Inflammatory macrophage treated with lipopolysaccharide for 1 hour (primary cell): ENCODE measurements at places on chromosomes 11 and 22.

DNA sequence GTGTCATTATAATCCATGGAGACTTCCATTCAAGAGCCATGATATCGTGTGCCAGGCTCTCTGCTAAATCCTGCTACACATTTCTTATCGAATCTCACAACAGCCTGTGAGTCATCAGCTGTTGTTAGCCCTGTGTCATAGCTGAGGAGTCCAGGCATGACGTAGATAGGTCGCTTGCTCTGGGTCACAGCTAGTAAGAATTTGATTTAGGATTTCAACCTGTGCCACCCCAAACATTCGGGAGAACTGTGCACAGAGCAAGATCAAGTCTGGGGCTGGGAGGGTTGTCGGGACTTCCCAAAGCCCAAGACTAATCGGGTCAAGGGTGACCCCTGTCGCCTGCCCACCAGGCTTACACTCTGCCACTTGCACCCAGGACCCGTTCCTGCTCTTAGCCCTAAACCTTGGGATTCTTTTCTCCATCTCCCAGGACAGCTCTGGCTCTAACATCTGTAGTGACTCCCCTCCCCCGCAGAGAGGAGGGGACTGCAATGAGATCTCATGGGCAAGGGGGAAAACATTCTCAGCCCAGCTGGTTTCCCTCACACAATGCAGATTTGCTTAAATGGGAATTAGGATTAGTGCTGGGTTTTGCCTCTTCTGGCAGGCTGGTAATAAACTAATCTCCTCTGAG is 34.3 kb downstream of the TSPAN18 start:
- no peak for DNase-seq

- DNase-seq: no peak
These were observed 64.1 kb downstream of the CLPB start for GRCh38 chr11:72370201-72370600.

- DNase-seq: peak; percentile 87
These were observed 28.9 kb downstream of the RAB39A start for GRCh38 chr11:107957109-107957588.

- DNase-seq: peak; percentile 5
These were observed 4.9 kb upstream of the RAB38 start for GRCh38 chr11:88179971-88180629.

GRCh38 chr11:130180491-130180890 is 20.9 kb downstream of the ST14 start:
- DNase-seq: peak; percentile 69

DNA sequence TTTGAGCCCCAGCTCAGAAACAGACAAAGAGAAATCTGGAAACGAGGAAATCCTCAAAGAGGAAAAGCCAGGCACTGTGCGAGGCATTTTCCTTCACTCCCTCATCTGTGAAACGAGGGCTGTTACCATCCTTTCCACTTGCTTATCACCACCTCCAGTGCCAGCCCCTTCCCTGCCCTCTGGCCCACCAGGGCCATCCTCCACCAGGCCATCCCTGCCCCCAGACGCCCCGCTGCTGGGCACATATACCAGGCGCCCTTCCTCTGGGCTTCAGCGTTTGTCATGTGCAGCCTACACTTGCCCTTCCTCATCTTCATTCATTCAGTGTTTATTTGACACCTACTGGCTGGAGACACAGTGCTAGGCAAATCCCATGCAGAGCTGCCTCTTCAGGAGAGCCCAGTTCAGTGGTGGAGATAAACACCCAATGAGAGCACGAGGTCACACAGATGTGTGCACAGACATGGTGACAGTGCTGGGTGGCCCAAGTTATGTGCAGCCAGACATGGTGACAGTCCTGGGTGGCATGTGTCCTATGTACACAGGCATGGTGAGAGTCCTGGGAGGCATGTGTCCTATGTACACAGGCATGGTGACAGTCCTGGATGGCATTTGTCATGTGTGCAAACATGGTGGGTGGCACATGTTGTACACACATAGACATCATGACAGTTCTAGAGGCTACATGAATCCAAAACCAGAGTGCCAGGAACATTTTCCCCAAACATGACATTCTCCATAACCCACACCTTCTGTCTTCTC is 9.7 kb downstream of the SPTBN2 start:
- DNase-seq: no peak

DNA sequence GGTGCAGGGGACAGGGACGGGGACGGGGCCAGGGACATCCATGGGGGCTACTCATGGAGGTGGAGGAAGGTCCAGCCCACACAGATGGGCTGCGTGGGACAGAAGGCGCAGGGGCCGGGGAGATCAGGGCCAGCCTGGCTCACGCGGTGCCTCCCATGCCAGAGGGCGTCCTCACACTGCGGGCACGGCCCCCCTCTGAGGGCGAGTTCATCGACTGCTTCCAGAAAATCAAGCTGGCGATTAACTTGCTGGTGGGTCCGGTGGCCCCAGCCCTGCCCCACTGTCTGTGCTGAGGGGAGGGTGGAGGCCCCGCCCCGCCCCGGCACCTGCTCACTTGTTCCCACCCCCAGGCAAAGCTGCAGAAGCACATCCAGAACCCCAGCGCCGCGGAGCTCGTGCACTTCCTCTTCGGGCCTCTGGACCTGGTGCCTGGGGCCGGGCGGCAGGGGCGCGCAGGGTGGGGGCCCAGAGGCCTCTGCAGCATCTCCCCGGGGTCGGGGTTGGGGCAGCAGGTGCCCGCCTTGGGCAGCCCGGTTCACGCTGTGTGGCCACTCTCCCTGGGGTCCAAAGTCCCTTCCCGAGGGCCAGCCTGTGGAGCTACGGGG is 15.8 kb downstream of the EPS8L2 start:
- no peak for DNase-seq

- peak; percentile 91 for DNase-seq
These were observed at the start of gene RRP7A for GRCh38 chr22:42519525-42520401. Gene RRP7A (minus strand): TSS chr22:42519796. CDS start chr22:42519786, 10 bp downstream.

DNA sequence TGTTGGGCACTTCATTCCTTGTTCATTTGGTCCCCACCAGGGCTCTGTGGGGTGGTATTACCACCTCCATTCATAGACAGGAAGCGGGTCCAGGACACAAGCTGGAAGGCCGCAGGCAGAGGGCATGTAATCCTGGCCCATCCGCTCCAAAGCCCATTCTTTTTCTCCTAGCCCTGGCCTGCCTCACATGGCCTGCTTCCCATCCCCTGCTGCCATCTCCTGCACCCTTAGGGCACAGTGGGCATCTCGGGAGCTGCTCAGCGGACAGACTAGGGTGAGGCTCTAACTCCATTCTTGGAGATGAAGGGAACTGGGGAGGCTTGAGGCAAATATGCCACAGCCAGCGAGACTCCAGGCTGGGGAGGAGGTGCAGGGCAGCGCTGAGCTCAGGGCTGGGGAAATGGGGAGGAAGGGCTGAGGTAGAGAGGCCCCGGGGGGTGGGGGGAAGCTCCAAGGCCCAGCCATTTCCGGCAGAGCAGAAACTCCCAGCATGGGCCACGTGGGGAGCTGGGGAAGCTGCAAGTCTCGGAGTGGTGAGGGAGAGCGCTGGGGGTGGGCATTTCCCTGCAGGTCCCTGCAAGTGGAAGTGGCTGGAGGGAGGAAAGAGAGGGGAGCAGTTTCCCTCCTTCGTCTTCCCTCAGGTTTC is 14.3 kb upstream of the BCL9L start:
- peak; percentile 45 for DNase-seq

DNA sequence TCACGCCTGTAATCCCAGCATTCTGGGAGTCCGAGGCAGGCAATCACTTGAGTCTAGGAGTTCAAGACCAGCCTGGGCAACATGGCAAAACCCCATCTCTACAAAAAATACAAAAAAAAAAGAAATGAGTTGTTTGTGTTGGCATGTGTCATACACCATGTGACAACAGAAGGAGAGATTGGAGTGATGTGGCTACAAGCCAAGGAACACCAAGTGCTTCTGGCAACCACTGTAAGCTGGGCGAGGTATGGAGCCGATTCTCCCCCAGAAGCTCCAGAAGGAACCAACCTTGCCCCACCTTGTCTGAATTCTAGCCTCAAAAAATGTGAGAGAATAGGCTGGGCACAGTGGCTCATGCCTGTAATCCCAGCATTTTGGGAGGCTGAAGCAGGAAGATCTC is 39.1 kb upstream of the SLC35C1 start:
- no peak for DNase-seq

- DNase-seq: no peak
These were observed 171.1 kb downstream of the CEP164 start for GRCh38 chr11:117498791-117499190.

- DNase-seq: no peak
These were observed 57.8 kb downstream of the NXPE1 start for GRCh38 chr11:114501901-114502300.

DNA sequence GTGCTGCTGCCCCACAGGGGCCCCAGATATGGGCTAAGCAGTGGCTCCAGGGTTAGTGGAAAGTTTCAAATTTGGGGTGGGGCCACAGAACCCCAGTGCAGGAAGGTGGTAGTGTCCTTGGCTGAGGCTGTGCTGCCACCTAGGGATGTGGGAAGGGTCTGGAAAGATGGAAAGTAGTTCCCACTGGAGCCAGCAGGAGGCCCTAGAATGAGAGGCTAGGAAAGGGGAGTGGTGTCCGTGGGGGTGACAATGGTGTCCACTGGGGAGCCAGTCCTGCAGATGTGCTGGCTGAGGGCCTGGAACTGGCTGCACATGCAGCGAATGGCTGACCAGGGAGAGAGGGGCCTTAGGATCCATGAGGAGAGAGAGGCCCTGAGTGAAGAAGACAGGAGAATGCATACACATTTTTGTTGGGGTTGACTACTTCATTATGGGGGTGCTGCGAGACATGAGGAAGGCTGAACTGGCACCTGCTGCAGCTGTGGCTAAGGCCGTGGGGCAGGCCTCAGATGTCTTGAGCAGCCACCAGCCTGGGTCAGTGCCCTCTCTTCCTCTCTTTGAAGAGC is 21.1 kb downstream of the RFPL3 start:
- peak; percentile 53 for DNase-seq

DNA sequence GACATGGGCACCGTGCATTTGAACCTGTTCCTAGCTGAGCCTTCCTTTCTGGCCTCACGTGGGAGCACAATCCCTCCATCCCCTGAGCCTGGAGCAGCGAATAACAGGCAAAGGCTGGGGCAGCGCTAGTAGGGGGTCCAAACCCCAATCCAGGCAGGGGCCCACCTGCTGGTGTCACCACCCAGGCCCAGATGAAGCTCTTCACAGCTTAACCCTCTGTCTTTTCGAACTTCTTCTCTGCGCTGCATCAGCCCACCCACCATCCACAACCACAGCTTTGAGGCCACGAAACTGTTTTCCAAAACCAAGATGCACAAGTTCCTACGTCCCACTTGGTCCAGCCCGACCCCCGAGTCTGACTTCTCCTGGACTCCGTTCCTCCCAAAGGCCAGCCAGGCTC is 11.5 kb downstream of the KCNC1 start:
- no peak for DNase-seq

- no peak for DNase-seq
These were observed 192.8 kb downstream of the ETS1 start for GRCh38 chr11:128394431-128395089.

GRCh38 chr11:15208378-15209222 is 93.9 kb downstream of the INSC start:
- DNase-seq: peak; percentile 74

DNA sequence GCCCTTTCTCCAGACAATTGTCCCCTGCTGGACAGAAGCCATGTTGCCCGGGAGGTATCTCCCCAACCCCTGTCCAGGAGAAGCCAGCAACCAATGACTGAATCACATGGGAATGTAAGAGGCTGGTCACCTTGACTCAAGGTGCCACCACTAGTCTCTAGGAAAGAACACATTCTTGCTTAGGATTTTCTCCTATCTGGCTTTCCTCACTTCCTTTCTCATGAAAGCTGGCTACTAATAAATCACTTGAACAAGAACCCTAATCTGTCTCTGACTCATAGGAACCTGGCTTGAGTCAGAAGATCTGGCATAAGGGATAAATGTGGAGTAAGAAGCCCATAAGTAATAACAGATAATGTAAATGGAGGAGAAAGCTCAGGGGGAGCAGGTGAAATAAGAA is 101.4 kb upstream of the C11orf87 start:
- DNase-seq: no peak

- DNase-seq: no peak
These were observed 218.7 kb upstream of the BLID start for GRCh38 chr11:122334546-122335339.

DNA sequence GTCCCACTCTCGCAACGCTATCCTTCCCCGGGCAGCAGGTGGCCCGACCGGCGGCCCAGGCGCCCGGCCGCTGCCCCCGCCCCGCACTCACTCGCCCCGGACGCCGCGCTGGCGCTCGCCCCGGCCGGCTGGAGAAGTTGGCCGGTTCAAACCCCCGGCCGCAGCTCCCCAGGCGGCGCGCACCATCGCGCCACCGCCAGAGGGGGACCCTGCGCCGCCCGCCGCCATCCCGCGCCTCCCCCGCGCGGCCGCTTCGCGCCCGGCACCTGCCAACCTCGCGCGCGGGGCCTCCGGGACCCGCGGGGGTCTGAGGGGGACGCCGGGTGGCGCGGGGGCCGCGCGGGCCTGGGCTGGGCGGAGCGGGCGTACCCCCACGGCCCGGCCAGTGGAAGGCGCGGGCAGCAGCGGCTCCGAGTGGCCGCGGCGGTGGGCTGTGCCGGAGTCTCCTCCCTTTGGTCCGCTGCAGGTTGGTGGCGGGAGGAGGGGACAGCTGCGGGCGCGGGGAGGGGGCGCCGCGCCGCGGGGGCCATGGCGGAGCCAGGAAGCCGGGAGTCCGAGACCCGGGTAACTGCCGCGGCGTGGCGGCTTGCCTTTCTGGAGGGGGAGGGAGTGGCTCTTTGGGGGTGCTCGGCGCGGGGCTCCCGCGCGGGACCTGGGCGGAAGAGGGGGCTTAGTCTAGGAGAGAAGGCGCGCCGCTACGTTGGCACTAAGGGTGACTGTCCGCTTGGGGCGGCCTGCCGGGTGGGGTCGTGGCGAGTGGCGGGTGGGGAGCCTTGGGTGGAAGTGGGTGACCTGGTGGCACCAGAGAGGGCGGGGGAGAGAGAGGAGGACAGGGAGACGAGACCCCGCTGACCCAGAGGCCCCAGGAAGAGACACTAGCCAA is at the start of the genes MPST and TST:
Gene MPST (plus strand): TSS at position 434 of the 883 bp plus-strand sequence. CDS start 95 bp downstream, at position 529.
Gene TST (minus strand): TSS at position 139 of the 883 bp plus-strand sequence. CDS start 715 bp downstream, outside the sequence.
- DNase-seq: peak; percentile 59

DNA sequence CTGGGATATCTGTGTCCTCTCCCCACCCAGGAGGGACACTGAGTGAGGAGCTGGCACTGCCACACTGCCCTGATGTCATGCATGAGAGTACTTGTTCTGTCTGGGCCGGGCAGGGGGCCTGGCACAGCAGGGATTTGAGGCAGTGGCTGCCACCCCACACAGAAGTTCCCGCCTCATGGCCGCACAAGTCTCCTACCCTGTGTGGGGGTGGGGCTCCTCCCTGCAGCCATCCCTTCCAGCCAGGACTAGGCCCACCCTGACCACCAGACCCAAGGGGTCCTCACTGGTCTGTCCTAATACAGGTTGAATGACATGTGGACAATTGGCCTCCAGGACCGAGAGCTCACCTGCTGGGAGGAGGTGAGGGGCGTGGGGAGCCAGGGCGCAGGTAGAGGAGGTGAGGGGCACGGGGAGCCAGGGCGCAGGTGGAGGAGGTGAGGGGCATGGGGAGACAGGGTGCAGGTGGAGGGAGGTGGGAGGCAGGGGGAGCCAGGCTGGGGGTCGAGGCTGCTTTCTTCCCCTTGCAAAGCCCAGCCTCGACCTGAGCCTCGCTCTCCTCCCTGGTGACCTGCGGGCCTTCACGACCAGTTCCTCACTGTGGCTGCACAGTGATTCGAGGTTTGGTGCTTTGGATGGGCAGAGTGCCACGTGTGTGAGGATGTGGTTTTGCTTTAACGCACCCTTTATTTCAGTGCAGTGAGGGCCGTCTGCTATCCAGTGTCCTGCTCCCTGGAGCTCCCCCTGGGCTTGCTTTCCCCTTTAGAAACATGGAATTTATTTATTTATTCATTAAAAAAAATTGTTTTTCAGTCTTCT is 7.4 kb downstream of the LZTR1 start:
- no peak for DNase-seq

- DNase-seq: no peak
These were observed 138.7 kb downstream of the MAML2 start for GRCh38 chr11:96204366-96204659.

GRCh38 chr11:125193841-125194240 is 29.3 kb downstream of the PKNOX2 start:
- DNase-seq: no peak
